EH (cell line): ENCODE measurements at places on chromosomes 6 and 20.

DNA sequence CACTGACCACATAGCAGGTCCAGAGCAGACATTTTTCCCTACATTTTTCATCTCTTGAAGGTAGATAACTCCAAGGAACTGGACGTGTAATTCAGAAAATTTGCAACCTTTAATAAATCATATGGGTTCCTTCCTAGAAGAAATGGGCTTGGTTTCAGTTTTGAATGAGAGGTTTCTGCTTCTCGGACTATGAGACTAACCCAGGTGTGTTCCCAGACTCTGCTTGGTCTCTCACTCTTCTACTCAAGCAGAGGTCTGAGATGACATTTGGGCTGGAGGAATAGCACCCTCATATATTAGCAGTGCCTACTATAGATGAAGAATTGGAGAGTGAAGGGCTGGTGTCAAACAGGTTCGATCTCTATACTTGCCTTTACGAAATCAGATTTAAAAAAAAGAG, 231.2 kb downstream of the DOK5 start:
- DNase-seq: no peak

- no peak for DNase-seq
Observed at GRCh38 chr6:93894521-93894920, 475.2 kb upstream of the EPHA7 start.

GRCh38 chr20:11982289-11982954, 64.7 kb downstream of the BTBD3 start:
- no peak for DNase-seq

DNA sequence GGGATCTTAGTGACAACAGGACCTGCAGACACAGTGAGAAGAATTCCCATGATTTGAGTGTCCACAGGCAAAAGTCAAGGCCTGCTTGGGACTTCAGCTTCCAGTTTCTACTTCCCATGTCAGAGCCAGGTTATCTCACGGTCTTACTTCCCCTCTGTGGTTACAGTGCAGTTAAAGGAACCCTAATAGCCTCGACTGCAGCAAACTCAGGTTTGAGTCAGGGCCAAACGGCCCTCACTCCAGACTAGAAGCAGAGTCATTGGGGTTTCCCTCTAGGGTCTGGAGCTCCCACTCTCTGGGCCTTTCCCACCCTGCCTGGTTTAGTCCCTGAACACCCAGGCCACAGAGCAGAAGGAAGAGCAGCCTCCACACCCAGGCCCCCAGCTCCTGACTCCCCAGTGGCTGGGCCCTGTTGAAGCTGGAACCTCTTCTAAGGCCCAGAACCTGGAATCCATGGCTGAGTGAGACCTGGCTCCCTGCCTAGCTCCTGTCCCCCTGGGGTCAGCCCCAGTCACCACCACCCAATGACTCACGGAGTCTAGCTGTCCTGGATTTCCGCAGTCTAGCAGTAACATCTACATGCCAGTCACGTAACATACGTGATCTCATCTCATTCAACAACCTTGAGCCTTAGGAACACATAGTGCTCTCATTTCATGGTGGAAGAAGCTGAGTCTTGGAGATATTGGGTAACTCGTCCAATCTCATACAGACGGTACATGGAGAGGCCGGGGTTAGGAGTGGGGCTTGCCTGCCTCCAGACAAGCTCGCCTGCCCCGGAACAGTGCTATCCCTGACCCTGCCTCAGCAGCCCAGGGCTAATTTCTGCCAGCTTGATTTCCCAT, 9.2 kb upstream of the GHRH start:
- no peak for DNase-seq

DNA sequence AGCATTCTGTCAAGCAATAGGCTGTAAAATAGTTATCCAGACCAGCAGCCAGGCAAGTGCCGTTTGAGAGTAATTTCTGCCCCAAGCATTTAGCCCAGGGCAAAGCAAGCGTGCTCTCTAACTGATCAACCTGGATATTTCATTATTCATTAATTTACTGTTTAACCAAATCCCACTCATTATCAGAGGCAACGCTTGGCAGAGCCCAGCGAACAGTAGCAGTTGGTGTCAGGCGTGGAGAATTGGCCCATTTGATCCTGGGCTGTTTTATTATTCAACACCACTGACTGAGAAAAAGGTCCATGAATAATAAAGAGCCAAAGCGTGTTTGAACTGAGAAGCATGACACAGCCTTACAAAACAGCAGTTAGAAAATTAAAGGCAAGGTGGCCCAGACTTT, 35.3 kb downstream of the TFAP2B start:
- no peak for DNase-seq

- DNase-seq: peak; percentile 15
Observed at GRCh38 chr20:13139459-13140150, 81.5 kb upstream of the ISM1 start.

- no peak for DNase-seq
Observed at GRCh38 chr6:11368760-11369159, 136.3 kb upstream of the NEDD9 start.

DNA sequence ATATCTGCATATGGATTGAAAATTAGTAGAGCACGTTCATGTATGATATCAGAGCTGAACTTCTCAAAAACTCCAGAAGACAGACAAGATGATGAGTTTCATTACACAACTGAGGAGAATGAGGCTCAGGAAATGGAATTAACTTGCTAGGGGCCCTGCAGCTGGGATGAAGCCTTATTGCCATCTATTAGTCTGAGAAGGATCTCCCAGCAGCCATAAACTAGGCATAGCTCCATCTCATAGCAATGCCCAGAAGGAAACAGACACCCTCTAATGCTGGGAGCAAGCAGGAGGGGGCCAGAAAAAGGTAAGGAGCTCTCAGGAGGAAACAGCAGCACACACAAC, 18.0 kb downstream of the TFEB start:
- peak; percentile 29 for DNase-seq

- peak; percentile 90 for DNase-seq
Observed at GRCh38 chr20:51554538-51555165, 12.1 kb upstream of the NFATC2 start.

DNA sequence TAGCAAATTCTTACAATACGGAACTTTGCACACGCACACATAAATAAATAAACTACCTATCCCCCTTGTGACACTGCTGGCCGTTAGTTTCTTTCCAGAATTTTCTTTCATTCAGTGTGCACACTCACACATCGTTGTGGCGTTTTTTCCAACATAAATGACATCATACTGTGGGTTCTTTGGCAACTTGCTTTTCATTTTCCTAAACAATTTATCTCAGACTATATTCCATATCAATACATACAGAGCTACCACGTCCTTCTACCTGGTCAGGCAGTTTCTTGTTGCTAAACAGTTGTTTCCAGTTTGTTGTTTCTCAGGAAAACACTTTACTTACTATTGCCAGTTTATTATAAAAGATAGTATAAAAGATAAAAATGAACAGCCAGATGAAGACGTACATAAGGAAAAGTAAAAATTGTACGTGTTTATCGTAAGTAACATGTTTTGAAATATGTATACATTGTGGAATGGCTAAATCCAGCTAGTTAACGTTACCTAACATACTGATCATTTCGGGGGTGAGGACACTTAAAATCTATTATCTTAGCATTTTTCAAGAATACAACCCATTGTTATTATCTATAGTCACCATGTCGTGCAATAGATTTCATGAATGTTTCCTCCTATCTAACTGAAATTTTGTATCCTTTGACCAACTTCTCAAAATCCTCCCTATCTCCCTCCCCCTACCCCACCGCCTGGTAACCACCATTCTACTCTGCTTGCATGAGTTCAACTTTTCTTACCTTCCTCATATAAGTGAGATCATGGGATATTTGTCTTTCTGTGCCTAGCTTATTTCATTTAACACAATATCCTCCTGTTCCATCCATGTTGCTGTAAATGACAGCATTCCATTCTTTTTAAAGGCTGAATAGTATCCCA, 1.2 kb upstream of the TP53RK start:
- DNase-seq: no peak

DNA sequence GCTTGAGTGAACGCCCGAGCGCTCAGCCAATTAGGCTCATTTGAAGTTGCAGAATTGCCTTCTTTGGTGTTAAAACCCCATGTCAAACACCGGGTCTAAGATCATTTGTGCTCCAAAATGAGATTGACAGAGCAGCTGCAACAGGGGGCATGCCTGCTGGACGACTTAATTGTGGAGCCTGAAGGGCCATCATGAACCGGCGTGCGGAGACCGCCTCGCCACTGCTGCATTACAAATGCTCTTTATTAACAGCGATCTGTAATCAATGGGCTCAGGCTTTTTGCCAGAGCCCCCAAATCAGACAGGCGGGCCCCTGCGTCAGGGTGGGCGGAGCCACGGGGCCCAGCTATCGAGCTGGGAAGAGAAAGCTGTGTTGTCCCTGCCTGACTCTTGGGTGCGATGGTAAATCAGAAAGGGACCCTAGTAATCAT, 183.2 kb downstream of the SIM1 start:
- no peak for DNase-seq

DNA sequence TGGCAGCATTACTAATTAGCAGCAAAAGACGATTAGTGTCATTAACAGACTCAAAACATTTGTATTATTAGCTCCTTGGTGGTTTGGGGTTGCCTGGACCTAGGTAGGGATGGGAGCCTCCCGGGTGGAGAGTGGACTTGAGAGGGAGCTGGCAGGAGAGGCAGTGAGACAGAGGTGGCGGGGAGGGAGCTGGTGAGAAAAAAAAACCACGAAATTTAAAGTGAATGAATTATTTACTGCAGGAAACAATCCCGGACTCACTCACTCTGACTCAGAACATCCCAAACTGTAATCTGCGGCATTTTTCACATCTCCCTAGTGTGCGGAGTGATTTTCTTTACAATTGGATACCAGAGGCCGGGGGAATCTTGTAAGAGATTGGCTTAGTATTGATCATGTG, 14.3 kb upstream of the CDH22 start:
- DNase-seq: no peak

GRCh38 chr6:33977606-33978411, 168.1 kb downstream of the GRM4 start:
- DNase-seq: no peak

DNA sequence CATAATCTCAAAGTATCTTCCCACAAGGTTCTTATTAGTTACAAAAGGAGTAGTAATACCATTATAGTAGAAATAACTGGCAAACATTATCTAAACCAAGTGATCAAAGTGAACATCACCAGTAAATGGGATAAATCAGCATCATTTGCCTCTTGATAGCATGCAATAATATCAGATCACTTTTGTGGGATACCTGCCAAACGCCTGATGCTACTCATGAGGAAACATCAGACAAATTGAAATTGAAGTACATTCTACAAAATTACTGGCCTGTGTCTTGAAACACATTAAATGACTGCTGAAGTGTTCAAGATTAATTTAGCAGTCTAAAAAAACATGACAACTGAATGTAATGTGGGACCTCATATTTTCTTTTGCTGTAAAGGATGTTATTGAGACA, 208.1 kb downstream of the TINAG start:
- DNase-seq: no peak

- peak; percentile 84 for DNase-seq
Observed at GRCh38 chr6:111427341-111428116, 55.5 kb downstream of the REV3L start.

DNA sequence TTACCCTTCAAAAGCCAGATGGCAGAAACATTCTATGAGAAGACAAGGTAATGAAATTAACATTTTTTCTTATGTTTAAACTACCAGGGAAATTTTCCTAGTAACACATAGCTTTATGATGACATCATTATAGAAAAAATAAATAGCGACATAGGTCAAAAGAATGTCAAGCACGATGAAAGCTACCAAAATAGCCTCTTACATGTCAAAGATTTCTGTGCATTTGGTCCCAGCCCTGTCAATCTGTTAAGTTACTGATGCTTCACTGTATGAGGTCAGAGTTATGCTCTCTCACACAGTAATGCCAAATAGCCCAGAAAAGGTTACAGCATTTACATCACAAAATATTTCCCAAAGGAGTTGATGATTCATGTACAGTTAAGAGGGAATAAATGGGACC, 199.8 kb upstream of the DEFB112 start:
- DNase-seq: no peak

GRCh38 chr6:5091210-5092069, 6.3 kb downstream of the PPP1R3G start:
- DNase-seq: no peak

DNA sequence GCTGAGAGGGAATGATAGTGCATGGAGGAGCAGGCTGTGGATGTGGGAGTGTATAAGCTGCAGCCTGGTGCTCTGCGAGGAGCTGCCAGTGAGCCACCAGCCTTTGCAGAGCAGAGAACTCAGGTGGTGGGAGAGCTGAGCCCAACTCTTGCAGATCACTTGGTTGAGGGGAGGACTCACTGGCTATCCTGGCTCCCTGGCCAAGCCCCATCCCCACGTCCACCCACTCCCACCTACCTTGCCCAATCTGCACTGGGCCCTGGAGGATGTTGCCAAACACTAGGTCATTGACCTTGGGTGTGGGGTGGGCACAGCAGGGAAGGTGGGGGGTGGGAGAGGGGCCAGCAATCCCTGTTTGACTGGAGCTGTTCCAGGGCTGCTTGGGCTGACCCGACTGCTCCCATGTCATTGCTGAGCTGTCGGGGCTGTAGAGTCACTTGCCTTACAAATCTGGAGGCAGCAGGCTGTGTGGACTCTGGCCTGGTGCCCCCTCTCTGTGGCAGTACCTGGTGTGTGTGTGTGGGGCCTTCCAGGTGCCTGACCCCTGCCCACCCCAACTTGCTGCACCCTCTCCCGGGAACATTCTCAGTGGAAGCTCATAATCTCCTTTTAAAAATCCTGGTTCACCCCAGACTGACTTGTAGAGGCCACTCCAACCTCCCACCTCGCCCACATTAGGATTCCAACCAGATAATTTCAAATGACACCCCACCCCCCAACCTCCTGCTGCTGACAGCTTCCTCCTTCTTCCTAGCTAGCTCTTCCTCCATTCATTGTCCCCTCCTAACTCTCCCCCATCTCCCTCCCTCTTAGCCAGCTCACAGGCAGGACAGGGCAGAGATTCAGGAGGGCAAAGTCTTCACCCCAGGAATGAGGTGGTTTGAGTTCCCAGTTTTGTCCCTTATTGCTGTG, 162.3 kb downstream of the MRPL14 start:
- DNase-seq: no peak

- no peak for DNase-seq
Observed at GRCh38 chr6:44022671-44023352, 104.4 kb downstream of the MRPL14 start.

GRCh38 chr20:47041396-47041899, 146.8 kb downstream of the EYA2 start:
- DNase-seq: no peak

DNA sequence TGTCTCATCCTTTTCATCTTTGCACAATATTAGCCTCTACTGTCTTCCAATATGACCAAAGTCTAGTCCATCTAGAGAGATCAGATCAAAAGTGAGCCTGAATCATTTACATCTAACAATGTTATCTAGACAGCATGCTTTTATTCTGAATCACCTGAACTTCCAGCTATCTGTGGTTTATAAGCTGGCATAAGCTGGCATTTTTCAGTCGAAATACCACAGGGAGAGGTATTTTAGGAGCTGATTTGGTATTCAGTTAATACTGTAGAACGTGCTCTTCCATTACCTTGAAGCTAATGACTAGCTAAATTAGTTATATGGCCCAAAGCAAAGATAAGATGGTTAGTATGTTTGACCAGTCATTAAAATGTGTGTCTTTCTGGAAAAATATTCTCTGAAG, 188.3 kb upstream of the AGPAT4 start:
- DNase-seq: no peak

- peak; percentile 54 for DNase-seq
Observed at GRCh38 chr6:75609639-75610590, 8.2 kb downstream of the SENP6 start.

- DNase-seq: no peak
Observed at GRCh38 chr6:45881705-45882467, 133.8 kb downstream of the CLIC5 start.

GRCh38 chr6:85372188-85372914, 77.5 kb upstream of the NT5E start:
- peak; percentile 22 for DNase-seq
